Skeletal muscle cell (primary cell): ENCODE measurements at places on chromosomes 11 and 22.

DNA sequence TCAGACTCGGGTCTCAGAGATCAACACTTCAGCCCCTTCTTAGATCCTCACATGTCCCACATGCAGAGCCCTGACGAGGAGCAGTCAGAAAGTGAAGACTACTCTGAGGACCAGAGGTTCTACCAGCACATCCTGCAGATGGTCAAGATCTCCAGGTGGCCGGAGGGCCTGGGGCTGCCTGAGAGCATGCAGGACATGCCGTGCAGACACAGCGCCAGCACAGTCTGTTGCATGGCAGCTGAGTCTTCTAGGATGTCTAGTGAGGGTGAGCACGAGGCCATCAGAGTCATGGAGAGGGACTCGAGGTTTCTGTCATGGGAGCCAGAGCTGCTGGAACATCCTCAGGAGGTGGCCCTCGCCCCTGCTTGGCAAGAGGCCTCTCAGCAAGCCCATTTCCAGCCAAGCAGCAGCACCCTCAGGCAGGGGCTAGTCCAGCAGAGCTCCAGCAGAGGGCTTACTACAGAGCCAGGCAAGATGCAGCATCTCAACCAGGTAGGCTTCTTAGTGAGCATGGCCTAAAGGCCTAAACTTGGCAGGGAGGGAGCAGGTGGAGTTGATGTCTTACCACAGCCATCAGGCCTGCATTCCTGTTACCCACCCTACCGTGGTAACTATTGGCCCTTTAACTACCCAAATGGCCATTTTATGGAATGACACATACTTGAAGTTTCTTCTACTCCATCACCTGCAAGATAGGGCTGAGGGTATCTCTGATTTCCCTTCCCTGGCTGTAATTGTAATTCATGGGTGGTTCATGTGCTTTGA lies 28.7 kb downstream of the CEP164 start:
- no peak for DNase-seq

DNA sequence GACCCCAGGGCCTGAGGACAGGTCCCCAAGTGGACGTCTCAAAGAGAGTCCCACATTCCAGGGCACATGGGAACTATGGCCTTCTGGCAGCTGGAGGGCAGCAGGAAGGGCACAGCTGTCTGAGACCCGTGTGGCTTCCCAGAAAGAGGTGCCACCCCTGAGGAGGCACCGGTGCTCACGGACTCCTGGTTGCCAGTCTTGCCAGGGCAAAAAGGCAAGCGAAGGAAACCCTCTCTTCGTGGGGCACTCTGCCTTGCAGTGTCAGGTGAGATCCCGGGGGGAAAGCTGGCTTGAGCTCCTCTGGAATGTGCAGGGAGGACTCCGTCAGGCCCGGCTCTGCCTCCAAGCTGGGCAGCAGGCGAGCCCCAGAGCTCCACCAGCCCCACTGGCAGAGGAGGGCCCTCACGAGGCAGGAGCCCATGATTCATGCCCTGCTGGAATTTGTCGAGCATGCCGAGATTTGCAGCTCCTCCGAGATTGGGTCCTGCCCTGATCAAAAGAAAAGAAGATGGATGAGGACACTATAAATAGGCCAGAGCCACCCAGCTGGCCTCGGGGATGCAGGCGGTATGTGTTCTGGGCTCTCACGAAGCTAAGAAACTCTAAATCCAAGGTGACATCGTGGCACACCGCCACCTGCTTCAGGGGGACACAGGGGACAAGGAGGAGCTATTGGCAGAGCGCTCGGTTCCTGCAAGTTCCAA lies 9.9 kb upstream of the CELSR1 start:
- DNase-seq = no peak

DNA sequence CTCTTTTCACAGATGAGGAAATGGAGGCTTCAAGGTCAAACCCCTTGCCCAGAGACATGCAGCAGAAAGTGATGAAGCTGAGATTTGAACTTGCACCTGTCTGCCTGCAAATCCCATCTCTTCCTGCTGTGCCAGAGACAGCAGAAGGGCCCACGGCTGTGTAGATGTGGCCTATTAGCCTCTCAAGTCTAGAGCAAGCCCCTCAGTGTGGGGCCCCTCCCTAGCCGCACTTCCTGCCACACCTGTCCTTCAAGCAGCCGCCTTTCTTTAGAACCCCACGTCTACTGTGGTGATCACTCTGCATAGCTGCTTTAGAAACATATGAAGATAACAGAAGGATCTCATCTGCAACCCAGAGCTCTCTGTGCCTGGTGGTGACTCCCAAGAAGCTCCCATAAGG lies 41.2 kb upstream of the JAM3 start:
- DNase-seq = no peak

DNA sequence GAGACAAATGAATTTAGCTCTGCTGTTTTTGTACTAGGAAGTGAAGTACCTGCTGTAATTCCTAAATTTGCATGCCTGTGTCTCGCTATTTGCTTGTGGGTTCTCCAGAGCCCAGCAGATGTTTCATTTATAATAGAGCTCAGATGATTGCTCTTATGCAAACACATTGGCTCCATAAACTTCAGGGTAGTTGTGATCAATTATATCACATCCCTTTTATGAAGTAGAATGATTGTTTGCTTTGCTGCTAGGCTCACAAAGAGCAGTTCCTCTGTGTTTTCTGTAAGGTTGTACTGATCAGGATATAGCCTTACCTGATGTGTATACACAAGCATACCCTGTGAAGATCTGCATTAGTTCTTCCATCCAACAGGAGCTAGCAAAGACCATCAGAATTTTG lies 64.1 kb downstream of the C11orf87 start:
- DNase-seq = no peak

DNA sequence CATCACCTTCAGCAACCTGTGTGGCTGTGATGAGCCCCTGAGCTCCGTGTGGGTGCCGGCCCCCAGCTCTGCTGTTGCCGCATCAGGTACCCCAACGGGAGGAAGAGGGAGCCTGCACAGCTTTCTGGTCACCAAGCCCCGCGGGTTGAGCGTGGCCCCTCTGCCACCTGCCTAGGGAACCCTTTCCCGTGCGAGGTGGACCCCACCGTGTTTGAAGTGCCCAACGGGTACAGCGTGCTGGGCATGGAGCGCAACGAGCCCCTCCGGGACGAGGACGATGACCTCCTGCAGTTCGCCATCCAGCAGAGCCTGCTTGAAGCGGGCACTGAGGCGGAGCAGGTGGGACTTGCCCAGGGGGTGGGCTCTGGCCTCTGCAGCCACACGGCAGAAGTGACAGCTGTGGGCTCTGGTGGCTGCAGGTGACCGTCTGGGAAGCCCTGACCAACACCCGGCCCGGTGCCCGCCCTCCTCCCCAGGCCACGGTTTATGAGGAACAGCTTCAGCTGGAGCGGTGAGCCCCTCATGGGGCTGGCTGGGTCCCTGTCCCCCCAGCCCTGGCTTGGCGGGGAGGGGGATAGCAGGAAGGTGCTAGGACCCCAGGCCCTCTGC lies 1.9 kb upstream of the SSH3 start:
- DNase-seq = no peak

- DNase-seq = no peak
Observed at GRCh38 chr11:130118165-130118564, 41.4 kb upstream of the ST14 start.

DNA sequence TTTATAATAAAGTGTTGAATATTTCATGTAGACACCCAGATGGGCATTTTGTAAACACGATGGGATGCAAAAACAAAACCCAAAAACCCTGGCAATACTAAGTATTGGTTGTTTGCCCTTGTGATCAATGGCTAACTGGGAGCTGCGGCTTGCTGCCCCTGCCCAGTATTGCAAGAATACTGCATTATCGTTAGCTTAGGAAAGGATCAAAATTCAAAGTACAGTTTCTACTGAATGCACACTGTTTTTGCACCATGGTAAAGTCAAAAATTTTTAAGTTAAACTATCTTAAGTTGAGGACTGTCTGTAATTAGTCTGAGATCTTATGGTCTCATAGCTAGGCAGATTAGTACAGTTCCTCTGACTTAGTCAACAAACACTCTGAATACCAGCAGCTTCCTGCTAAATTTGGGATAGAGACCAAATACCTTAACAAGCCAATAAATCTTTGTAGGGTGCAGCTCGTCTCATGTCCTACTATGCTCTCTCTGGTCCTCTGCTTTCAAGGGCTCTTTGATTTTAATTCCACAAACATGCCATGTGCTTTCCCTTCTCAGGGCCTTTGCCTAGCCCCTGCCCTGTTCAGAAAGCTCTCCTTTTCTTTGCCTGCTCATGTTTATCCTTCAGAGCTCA lies 4.0 kb downstream of the CCDC90B start:
- no peak for DNase-seq

DNA sequence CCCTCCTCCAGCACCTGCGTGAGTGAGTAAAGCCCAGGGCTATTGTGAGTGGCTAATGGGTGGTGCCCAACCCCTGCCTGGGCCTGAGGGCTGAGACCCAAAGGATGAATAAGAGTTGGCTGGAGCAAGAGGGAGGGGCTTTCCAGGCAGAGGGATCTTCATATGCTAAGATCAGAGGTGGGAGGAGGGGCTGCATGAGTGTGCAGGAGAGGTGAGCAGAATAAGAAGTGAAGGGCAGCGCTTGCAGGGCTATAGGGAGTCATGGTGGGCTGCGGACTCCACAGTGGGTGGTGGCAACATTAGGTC lies 3.9 kb downstream of the EMID1 start:
- DNase-seq = no peak

DNA sequence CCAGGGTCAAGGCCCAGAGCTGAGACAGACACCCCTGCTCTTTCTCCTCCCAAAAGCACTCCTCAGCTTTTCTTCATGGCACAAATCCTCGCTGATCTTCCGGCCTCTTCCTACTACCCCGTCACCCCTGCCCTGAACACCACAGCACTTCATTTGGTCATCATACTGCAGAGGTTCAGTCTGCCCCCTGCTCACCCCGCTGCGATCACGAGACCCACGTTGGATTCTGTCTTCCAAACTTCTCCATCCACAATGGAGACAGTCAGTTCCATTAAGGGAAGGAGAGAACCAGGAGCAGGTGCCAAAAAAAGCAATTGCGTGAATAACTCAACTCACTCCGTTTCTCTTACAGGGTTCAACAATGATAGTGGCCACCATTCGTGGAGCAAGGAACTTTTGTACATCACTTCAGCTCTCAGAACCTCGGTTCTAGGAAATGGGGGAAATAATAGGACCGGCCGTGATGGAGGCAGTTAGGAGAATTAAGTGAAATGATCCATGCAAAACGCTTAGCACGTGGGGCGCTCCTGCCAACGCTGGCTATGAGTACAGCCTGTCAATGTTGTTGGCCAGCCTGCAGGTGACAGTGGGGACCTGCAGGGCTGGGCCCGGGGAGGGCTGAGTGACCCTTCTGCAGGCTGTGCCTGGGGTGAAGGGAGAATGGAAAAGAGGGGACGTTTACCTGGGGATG lies 45.9 kb downstream of the MN1 start:
- no peak for DNase-seq

GRCh38 chr11:2922655-2923054 lies 6.6 kb downstream of the PHLDA2 start:
- DNase-seq = no peak

DNA sequence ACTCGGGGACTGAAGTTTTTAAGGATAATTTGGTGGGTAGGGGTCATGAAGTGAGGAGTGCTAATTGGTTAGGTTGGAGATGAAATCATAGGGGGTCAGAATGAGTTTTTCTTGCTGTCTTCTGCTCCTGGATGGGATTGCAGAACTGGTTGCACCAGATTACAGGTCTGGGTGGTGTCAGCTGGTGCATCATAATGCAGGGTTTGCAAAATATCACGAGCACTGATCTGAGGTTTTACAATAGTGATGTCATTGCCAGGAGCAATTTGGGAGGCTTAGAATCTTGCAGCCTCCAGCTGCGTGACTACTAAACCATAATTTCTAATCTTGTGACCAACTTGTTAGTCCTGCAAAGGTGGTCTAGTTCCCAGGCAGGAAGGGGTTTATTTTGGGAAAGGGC lies 46.4 kb upstream of the CALCB start:
- DNase-seq = no peak

GRCh38 chr11:14672635-14673034 lies 29.0 kb downstream of the PDE3B start:
- peak; percentile 12 for DNase-seq

GRCh38 chr11:69080257-69080995 lies 31.7 kb downstream of the TPCN2 start:
- DNase-seq = no peak

- DNase-seq = no peak
Observed at GRCh38 chr11:8739309-8739793, 56.8 kb downstream of the RPL27A start.

GRCh38 chr11:71518506-71519471 lies 8.3 kb upstream of the KRTAP5-7 start:
- DNase-seq = no peak
